WTC11 (cell line): ENCODE measurements at places on chromosomes 1 and 21. TPM values are rescaled to one million over a fixed set of nuclear protein-coding genes. Genes with fewer than 3 reads are reported as not detected.

Gene A3GALT2
- not detected in 3 replicates for total RNA-seq

Gene ARHGAP30
- total RNA-seq = 0.39 to 0.92 TPM (median 0.52 TPM) in 3 replicates

GRCh38 chr1:17717594-17718535 lies 37.3 kb upstream of the ACTL8 start:
- H3K36me3 ChIP-seq = no peaks in the 10 kb centered on the region
- H3K4me1 ChIP-seq = no peaks in the 10 kb centered on the region
- H3K27me3 ChIP-seq = peaks cover 6% of the 10 kb centered on the region
- DNase-seq = no peak
- no peak overlapping the region for H3K4me3 ChIP-seq
- H3K27ac ChIP-seq = 0 out of 2 replicates have a peak overlapping the region, but pooled peaks have one; percentile 24

DNA sequence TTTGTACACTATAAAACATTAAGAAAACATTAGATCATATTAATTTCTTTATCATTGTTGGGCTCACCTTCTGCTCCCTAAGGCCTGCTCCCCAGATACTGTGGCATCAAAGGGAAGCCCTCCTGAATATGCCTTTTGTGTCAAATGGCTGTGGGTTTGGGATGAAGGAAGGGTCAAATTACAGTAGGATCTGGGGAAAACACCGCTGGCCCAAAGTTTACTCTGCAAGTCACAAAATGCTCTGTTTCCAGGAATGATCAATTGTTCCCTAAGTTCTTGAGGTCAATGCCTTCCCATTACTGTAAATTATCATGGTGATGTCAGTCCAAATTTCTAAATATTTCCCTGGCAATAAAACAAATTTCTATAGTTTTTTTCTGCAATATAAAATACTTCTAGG lies 6.8 kb upstream of the ITLN2 start:
- DNase-seq = no peak
- H3K4me1 ChIP-seq = peaks cover 20% of the 10 kb centered on the region
- peaks cover 5% of the 10 kb centered on the region; the same call in 1 of the 2 replicates for H3K36me3 ChIP-seq
- H3K4me3 ChIP-seq = no peak overlapping the region

GRCh38 chr1:119713749-119714456 lies 2.2 kb downstream of the PHGDH start:
- H3K27ac ChIP-seq = peak overlapping the region; percentile 98
- H3K4me1 ChIP-seq = peaks cover 61% of the 10 kb centered on the region
- peak overlapping the region; percentile 85 for H3K4me3 ChIP-seq
- no peaks in the 10 kb centered on the region; the same call in 1 of the 2 replicates for H3K27me3 ChIP-seq

GRCh38 chr1:176949033-176949662 lies 215.4 kb downstream of the ASTN1 start:
- no peaks in the 10 kb centered on the region; the same call in 1 of the 2 replicates for H3K27me3 ChIP-seq
- no peak overlapping the region for H3K4me3 ChIP-seq
- H3K36me3 ChIP-seq = no peaks in the 10 kb centered on the region
- peaks cover 49% of the 10 kb centered on the region for H3K4me1 ChIP-seq
- peak; percentile 92 for DNase-seq

- no peak overlapping the region for H3K4me3 ChIP-seq
- no peaks in the 10 kb centered on the region for H3K36me3 ChIP-seq
- H3K27ac ChIP-seq = peak overlapping the region; percentile 80; the same call in 1 of the 2 replicates
- H3K4me1 ChIP-seq = peaks cover 52% of the 10 kb centered on the region
Measured at GRCh38 chr1:156086256-156086662, 4.0 kb upstream of the MEX3A start.

- no peak for DNase-seq
- H3K27ac ChIP-seq = peak overlapping the region; percentile 85; the same call in 1 of the 2 replicates
Measured at GRCh38 chr1:158035014-158035413, 41.6 kb downstream of the KIRREL1 start.

- H3K27me3 ChIP-seq = no peaks in the 10 kb centered on the region
- H3K4me3 ChIP-seq = no peak overlapping the region
- H3K36me3 ChIP-seq = no peaks in the 10 kb centered on the region
- no peaks in the 10 kb centered on the region for H3K4me1 ChIP-seq
- no peak for DNase-seq
Measured at GRCh38 chr21:35925497-35925896, 134.8 kb downstream of the SETD4 start.

DNA sequence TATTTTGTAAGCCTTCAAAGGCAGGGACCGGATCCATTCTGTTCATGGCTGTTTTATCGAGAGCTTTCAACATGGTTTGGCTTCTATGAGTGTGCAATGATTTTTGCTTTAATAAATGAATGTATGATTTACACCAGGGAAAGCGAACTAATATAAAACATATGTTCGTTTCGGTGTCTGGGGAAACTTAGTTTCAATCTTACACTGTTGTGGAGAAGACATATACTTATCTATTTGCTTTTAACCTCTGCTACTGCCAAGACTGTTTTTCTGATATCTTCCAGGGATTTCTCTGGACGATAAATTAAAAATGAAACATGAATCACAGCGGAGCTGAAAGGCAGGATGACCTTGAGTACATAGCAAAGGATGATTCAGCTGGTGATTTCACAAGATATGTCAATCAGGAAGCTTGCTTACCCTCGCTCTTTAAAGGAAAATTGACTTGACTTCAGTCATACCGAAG lies 14.7 kb upstream of the CYYR1 start:
- H3K4me3 ChIP-seq = no peak overlapping the region
- no peak for DNase-seq
- H3K27ac ChIP-seq = no peak overlapping the region
- no peaks in the 10 kb centered on the region for H3K27me3 ChIP-seq
- H3K4me1 ChIP-seq = peaks cover 12% of the 10 kb centered on the region

GRCh38 chr1:149995927-149996326 lies 14.6 kb downstream of the OTUD7B start:
- no peak for DNase-seq
- H3K27ac ChIP-seq = peak overlapping the region; percentile 96
- H3K4me1 ChIP-seq = peaks cover 22% of the 10 kb centered on the region

- no peak overlapping the region for H3K4me3 ChIP-seq
- DNase-seq = no peak
- no peaks in the 10 kb centered on the region for H3K36me3 ChIP-seq
- no peaks in the 10 kb centered on the region for H3K4me1 ChIP-seq
Measured at GRCh38 chr1:3271866-3272265, 182.6 kb upstream of the ARHGEF16 start.

DNA sequence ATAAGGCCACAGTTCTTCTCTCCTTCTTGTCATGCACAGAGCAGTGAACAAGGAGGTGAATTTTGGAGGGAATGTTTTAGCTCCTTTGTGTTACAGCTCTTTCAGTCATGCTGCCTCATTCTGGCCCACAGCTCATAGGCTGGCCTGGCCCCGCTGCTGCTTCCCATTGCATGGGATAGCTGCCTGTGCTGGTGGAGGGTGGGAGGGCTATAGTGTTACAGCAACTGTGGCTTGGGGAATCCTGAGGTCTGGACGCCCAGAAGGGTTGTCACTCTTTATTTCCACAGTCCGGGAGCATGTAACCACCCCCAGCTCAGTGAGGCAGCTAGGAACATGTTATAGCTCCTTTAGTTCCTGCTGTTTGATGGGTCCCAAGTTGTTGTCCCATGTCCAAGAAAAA lies 210.3 kb downstream of the AMY1C start:
- H3K4me3 ChIP-seq = no peak overlapping the region
- H3K27ac ChIP-seq = no peak overlapping the region
- peaks cover 4% of the 10 kb centered on the region; the same call in 1 of the 2 replicates for H3K36me3 ChIP-seq
- H3K27me3 ChIP-seq = no peaks in the 10 kb centered on the region
- H3K4me1 ChIP-seq = peaks cover 6% of the 10 kb centered on the region

DNA sequence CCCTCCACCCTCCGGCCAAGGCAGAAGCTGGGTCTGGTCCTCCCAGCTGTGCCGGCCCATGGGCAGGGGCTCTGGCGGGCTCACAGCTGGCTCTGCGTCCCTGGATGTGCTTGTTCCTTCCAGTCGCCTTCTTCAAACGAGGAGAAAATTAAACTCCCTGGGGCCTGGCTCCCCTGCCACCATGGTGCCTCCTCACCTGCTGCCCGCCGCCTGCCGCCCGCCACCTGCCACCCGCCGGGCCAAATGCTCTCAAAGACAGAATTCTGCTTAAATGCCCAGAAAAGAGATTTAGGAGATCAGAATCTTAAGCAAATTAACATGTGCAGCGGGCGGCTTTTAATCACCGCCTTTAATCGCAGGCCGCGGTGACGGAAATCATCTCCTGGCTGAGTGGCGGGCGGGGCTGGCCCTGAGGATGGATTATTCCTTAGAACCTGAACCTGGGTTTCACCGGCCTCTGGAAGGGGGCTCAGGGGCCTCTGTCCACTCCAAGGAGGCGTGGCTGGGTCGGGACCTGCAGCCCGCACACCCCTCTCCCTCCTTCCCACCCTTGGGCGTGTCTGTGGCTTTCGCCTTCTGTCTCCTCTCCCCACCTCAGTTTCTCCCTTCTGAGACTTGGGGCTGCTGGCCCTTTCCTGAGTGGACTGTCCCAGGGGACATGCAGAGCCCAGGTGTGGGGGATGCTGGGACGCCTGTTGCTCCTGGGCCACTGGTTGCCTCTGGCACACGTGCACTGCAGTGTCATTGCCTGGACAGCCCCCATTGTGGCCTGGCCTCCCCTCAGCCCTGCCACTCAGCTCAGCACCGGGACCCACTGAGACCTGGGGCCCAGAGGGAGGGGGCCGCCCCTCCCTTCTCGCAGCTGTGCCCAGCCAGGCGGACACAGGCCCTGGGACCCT lies 10.5 kb upstream of the PLCH2 start:
- H3K4me3 ChIP-seq = no peak overlapping the region
- no peaks in the 10 kb centered on the region for H3K27me3 ChIP-seq
- H3K4me1 ChIP-seq = no peaks in the 10 kb centered on the region
- H3K36me3 ChIP-seq = no peaks in the 10 kb centered on the region
- H3K27ac ChIP-seq = no peak overlapping the region
- no peak for DNase-seq

DNA sequence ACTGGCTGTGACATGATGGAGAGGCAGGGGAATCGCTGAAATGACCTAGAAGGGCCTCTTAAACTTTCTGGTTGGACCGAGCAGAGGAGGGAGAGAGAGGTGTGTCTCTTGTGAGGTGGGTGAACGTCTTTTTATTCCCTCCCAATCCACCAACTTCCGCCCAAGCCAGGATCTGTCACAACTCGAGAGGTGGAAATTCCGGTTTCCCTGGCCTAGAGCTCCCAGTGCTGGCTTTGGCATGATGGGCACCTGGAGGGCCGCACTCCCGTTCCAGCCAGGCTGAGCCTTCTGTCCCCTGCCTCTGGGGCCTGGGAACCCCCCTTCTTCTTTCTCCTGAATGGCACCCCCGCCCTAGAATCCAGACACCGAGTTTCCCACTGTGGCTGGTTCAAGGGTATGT lies at the start of gene SEMA4A:
SEMA4A (plus strand) TSS at position 224 of the 400 bp plus-strand sequence. CDS start 994 bp downstream, outside the sequence.
- peak within 1 kb of the TSS; percentile 65; the same call in 1 of the 2 replicates for H3K27ac ChIP-seq
- no peaks in the 10 kb centered on the region for H3K36me3 ChIP-seq
- DNase-seq = no peak
- H3K4me1 ChIP-seq = peaks cover 66% of the 10 kb centered on the region

- no peak overlapping the region for H3K27ac ChIP-seq
- H3K4me1 ChIP-seq = peaks cover 28% of the 10 kb centered on the region
- H3K36me3 ChIP-seq = no peaks in the 10 kb centered on the region
- H3K27me3 ChIP-seq = no peaks in the 10 kb centered on the region; the same call in 1 of the 2 replicates
Measured at GRCh38 chr1:90537606-90538362, 179.3 kb downstream of the BARHL2 start.

DNA sequence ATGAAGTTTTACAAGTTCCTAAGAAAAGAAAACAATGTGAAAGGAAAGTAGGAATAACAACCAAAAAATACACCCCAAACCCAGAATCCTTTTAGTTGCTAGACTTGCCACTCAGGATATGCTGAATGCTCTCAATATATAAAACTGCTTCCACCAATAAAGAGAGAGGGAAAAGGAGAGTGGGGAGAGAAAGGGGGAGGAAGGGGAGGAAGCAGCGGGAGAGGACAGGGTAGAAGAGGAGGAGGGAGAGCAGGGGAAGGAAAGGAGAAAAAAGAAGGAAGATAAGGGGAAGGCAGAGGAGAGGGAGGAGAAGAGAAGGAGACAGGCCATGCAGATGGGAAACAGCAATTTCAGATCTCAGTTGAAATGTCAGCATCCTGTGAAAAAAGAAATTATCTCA lies 198.4 kb downstream of the VAV3 start:
- no peaks in the 10 kb centered on the region for H3K27me3 ChIP-seq
- peaks cover 26% of the 10 kb centered on the region for H3K4me1 ChIP-seq
- no peak overlapping the region for H3K4me3 ChIP-seq
- H3K27ac ChIP-seq = no peak overlapping the region
- DNase-seq = no peak
- H3K36me3 ChIP-seq = 0 out of 2 replicates have a peak, but pooled peaks cover 4% of the 10 kb centered on the region

DNA sequence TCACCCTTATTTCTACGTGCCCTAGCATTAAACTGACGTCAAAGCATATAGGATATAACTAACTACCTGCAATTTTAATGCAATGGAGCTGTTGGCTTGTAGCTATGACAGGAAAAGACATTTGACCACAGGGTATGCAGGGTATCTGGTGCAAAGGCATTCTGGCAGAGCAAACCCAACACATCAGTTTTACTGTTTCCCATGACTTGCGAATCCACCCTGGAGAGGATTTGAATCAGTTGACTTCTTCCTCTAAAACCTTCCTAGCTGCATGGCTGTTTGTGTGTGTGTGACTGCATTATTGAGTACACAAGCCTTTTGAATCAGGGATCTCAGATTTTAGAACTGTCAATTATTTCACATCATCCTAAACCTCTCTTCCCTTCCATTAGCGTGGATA lies 41.7 kb upstream of the SYT14 start:
- no peak overlapping the region for H3K4me3 ChIP-seq
- DNase-seq = no peak
- no peaks in the 10 kb centered on the region for H3K4me1 ChIP-seq
- H3K27me3 ChIP-seq = no peaks in the 10 kb centered on the region
- H3K27ac ChIP-seq = no peak overlapping the region
